ENCODE measurements at places on chromosomes 7 and 10.

DNA sequence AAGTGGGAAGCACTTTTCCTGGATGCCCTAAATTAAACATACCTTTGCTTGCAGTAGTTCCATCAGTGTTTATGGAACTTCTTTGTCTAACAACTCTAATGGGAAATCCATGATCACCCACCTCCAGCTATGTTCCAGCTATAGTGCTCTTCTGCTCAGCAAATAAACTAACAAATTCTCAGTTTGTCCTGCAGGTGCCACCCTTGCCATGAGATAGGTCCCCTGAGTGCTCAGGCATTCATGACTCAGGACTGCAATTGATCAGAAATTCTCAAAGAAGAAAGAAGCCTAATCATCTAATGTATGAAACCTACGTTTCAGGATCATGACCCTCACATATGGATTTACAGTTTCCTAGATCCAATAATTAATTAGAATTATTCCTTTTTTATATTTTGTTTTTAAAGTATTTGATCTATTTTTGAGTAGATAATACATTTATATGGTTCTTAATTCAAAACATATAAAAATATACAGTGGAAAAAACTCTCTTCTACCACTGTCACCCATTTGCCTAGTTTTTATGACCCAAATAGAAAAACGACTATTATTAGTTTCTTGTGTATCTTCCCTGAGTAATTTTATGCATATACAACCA lies 48.7 kb upstream of the DYNC1I1 start:
- DNase-seq = no peak

DNA sequence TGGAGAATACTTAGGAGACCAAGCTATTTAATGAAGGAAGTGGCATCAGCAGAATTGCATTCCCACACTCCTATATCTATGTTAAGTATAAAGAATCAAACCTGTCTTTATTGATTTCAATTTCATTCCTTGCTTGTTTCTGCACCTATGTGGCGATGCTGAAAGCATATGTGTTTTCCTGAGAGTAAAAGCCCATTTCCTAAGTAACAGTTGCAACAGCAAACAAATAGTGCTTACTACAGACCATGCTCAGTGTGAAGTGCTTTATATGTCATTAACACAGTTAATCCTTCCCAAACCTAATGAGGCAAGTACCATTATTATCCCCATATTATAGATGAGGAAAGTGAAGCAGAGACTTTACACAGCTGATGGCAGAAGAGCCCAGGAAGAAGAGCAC lies 552.1 kb downstream of the PARD3 start:
- no peak for DNase-seq

DNA sequence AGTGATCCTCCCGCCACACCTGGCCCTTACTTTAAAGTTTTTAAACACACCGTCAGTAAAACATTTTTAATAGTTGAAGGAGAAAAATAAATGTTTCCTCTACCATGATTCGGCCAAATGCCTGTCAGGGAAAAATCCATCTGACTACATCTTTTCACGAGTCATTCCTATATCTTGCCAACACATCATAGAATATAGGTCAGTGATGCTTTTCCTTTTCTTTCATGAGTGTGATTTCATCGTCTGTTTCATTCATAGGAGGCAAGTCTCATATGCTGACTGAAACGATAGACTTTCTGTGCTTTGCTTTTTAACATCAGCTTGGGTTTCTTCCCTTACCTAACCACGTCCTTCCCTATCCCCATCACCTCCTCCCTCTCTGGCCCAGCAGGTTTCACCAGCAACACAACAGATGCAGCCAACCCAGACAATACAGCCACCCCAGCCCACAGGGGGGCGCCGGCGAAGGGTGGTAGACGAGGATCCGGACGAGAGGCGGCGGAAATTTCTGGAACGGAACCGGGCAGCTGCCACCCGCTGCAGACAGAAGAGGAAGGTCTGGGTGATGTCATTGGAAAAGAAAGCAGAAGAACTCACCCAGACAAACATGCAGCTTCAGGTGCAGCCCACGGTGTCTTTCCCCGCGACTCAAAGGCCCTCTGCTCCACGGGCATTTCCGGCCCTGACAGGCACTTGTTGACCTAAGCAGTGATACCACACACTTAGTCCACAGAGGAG lies 149.2 kb downstream of the TRIL start:
- no peak for DNase-seq

DNA sequence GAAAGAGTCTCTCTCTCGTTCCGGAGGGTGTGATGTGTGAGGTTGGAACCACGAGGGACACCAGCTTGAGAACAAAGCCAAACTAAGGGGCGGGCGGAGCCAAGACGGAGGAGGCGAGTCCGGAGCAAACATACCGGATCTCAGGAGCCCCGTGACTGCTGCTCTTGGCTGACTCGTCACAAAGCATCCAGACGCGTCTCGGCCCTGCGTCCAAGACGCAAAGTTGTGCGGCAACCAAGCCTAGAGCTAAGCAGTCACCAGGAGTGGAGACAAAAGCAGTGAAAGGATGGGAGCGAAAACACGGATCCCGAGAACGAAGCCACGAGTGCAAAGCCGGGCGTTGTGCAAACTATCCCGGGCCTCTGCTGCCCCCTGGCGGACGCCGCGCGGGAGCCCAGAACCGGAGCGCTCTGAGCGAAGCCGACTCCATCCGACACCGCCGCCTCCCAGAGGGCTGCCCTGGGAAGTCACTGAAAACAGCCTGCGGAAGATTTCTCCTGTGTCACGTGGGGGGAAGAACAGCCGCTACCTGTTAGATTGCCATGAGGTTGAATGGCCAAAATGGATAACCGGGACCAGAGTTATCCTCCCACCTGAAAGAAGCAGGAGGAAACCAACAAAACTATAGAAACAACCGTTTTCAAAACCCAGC lies 46.4 kb upstream of the TMEM72 start:
- peak; percentile 69 for DNase-seq

DNA sequence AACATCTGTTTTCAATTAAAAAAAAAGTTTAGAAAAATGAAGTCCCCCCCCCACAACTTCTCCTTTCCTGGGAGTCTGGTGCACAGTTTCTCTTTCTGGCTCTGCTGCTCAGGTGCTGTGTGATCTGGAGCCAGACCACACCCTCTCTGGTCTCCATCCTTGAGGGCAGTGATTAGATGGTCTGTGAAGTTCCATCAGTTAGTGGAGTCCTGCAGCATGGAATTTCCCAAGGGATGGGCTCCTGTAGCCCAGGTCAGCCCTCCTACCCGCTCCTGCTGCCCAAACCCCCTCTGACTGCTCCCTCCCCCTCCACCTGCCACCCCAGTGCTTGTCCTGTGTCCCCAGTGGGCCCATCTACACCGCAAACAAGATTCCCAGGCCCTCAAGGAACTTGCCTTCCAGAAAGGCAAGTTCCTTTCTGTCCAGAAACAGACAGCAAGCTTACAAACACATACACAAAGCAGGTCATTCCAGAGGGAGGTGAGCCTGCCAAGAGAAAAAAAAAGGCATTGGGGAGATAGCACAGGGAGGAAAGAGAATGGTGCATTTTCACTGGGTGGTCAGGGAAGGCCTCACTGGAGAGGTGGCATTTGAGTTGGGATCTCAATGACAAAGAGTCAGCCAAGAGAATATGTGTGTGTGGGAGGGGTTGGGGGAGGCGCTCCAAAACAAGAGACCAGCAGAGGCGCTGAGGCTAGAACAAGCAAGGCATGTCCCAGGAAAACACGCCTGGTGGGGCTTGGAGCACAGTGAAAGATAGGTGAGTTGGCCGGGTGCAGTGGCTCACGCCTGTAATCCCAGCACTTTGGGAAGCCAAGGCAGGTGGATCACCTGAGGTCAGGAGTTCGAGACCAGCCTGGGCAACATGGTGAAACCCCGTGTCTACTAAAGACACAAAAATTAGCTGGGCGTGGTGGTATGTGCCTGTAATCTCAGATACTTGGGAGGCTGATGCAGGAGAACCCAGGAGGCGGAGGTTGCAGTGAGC lies 49.5 kb upstream of the SLC29A3 start:
- DNase-seq = no peak

GRCh38 chr7:66145400-66146104 lies 30.9 kb downstream of the CRCP start:
- DNase-seq = no peak

DNA sequence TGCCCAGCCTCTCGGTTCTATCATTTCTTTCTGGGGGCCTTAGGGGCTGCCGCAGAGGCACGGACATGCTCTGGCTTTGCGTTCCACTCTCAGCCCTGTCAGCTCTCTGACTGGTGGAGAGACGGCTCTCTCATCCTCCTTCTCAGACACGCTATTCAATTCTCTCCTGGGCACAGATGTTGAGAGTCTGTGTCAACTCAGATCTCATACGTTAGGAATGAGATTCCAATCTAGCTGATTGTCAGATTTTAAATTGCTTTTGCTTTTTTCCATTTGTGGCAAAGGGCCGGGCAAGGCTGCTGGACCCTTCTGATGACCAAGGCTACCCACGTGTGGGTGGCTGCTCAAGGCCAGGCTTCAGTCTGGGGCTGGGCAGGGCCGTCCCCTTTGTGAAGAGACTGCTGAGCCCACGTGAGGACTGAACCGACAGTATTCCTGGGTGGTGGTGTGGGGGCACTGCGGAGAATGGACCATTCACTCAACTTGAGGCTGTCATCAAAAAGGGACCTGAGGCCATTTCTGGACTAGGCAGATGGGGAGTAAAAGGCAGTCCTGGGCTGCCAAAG lies 71.5 kb downstream of the CLEC2L start:
- DNase-seq = no peak

GRCh38 chr7:126776498-126776897 lies 476.2 kb downstream of the GRM8 start:
- DNase-seq = no peak

GRCh38 chr7:35988818-35989217 lies 164.2 kb upstream of the EEPD1 start:
- no peak for DNase-seq

DNA sequence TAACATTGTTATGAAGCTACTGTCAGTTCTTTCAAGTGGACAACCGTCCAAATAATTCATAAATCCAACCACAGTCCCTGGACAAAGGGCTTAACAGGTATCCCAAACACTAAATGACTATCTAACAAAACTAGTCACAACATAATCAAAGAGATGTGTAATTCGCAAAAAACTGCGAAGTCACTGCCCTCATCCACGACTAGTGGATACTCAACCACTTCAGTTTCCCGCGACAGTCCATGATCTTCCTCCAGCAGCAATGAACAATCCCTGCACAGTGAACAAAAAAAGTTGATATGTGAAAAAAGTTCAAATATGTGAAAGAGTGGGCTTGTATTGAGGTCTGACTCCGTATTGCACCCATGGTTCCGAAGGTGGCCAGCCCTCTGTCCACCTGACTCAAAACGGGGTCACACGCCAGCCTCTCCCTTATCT lies 287 bp downstream of the DCLRE1A start:
- no peak for DNase-seq

- DNase-seq = no peak
Measured at GRCh38 chr10:541041-541440, 148.4 kb downstream of the DIP2C start.

- DNase-seq = no peak
Measured at GRCh38 chr10:13121500-13121854, 21.5 kb downstream of the OPTN start.

Measured in stimulated activated CD8-positive, alpha-beta memory T cell treated with anti-CD3 and anti-CD28 coated beads, Interleukin-2, amount 100 ng/mL, for 1 hour (primary cell).